Heart right ventricle (tissue), 16 donors: ENCODE measurements at places on chromosomes 1 and 21. TPM values are rescaled to one million over a fixed set of nuclear protein-coding genes. Genes with fewer than 3 reads are reported as not detected.

The OPRD1 gene
- not detected for total RNA-seq

The PTGER3 gene
- 0.34 TPM for total RNA-seq

The GCSAML gene
- total RNA-seq = not detected

The LIN28A gene
- not detected for total RNA-seq

The PANK4 gene
- total RNA-seq = 33.0 TPM

The ISG15 gene
- total RNA-seq = 10.9 TPM

The ILDR2 gene
- 8.5 TPM for total RNA-seq

The BARHL2 gene
- not detected for total RNA-seq

The MATN1 gene
- not detected for total RNA-seq

The ACTL8 gene
- not detected for total RNA-seq

The LCE1A gene
- total RNA-seq = not detected

The OR2T11 gene
- total RNA-seq = not detected

The PLA2G2C gene
- not detected for total RNA-seq

The ZBTB7B gene
- 26.7 TPM for total RNA-seq

DNA sequence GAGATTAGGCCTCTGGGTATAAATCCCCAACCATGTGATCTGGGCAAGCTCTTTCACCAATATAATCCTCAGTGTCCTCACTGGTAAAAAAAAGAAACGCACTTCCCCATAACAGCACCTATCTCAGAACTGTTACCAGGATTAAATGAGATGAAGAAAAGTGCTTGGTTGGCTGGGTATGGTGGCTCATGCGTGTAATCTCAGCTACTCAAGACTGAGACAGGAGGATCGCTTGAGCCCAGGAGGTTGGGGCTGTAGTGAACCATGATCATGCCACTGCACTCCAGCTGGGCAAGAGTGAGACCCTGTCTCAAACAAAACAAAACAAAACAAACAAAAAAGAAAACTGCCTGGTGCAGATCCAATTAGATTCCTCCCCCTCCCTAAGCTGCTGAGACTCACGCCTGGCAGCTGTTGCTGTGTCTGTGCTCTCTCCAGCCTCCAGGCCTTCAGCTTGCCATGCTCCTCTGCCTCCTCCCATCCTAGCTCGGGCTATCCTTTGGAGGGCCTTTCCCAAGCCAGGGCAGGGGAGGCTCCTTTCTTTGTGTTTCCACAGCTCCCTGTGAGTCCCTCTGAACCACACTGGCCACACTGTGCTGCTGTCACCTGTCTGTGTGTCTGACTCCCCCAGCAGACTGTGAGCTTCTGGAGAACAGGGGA is 19.0 kb downstream of the CYB5RL start:
- no peak for DNase-seq

- no peak for DNase-seq
These were observed 30.1 kb upstream of the PARP1 start for GRCh38 chr1:226438007-226438406.

GRCh38 chr1:6861075-6861724 is 75.9 kb downstream of the CAMTA1 start:
- DNase-seq = no peak

- no peak for DNase-seq
These were observed 15.9 kb downstream of the LRRC8B start for GRCh38 chr1:89540406-89540970.

- no peak for DNase-seq
These were observed 123.3 kb upstream of the DPYD start for GRCh38 chr1:98044071-98044697.

- no peak for DNase-seq
These were observed 32.1 kb downstream of the FAM151A start for GRCh38 chr1:54591127-54591756.

DNA sequence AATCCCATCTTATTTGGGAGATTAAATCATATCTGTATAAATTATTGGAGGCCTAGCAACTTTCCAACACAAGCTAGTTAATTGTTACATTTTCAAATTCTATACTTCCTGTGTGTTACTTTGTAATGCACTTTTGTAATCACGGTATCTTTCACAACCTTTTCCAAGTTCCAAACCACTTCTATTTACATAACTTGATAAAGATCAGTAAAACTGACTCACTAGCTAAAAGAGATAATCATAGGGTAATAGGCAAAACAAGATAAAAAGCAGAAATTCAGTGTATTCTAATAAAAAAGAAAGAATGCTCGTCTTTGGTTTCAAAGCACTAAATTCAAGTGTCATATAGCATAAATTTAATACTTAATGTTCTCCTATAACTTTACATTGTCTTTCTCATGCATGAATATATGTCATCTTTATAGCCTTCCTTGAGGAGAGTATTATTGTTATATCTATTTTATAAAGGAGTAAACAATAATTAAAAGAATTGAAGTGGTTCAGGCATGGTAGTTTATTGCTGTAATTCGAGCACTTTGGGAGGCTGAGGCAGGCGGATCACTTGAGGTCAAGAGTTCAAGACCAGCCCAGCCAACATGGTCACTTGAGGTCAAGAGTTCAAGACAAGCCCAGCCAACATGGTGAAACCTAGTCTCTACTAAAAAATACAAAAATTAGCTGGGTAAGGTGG is 66.4 kb downstream of the RGS13 start:
- DNase-seq = no peak

GRCh38 chr1:64745181-64745985 is 508 bp downstream of the RAVER2 start:
- no peak for DNase-seq

- DNase-seq = no peak
These were observed 52.7 kb downstream of the PKN2 start for GRCh38 chr1:88736633-88737248.

DNA sequence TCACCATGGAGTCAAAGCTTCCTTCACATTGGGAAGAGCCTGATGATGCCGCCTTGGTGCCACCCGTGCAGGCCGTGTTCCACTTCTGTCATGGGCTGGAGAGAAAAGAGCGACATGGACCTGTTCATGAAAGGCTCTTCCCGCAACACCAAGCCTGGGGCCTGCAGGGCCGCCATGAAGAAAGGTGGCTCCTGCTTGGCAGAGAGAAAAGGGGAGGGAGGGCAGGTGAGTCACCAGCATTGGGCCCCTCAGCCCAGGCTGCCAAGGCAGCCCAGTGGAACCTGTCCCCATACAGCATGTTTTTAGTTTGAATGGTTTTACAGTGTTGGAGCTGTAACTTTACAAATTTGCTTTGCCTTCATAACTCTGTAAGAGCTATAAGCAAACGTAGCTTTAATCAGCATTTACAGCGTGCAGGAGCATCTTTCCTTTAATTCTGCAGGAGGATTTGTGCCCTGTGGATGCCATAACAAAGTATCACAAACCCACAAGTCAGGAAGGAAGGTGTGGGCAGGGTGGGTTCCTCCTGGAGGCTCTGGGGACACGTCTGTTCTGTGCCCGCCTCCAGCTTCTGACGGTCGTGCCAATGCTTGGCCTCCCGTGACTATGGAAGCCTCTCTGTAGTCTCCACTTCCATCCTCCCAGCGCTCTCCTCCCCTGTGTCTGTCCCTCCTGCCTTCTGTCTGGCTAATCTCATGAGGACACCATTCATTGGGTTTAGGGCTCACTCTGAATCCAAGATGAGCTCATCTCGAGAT is 49.1 kb downstream of the RIPK4 start:
- no peak for DNase-seq

DNA sequence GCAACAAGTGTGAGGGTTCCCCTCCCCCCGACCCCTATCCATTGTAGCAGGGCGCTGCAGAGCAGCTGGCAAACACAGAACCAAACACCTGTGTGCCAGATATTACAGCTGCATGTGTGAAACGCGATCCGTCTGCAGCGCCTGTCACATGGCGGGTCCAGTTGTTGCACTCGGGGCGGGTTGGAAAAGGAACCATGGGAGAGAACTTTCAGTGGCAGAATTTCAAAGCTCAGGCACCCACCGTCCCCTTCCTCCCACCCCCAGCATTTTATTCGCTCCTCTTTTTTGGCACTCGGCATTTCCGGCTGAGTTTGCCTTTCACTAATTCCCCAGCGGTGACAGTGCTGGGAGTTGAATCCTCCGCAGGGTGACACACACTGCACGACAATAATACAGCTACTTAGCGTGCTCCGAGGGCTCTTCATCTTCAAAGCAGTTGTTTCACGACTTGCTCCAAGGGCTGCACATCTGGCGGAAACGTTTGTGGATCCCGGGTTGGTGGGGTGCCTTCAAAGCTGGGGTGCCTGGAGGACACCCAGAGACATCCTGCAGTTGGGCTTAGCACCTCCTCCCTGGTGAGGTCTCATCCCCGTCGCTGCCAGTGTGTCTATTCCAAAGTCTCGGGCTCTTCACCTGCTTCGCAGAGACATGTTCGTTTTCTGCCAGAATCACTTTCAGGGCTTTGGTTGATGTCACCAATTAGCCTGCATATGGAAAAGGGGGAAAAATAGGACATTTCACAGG is 180.7 kb downstream of the ZBTB18 start:
- no peak for DNase-seq

DNA sequence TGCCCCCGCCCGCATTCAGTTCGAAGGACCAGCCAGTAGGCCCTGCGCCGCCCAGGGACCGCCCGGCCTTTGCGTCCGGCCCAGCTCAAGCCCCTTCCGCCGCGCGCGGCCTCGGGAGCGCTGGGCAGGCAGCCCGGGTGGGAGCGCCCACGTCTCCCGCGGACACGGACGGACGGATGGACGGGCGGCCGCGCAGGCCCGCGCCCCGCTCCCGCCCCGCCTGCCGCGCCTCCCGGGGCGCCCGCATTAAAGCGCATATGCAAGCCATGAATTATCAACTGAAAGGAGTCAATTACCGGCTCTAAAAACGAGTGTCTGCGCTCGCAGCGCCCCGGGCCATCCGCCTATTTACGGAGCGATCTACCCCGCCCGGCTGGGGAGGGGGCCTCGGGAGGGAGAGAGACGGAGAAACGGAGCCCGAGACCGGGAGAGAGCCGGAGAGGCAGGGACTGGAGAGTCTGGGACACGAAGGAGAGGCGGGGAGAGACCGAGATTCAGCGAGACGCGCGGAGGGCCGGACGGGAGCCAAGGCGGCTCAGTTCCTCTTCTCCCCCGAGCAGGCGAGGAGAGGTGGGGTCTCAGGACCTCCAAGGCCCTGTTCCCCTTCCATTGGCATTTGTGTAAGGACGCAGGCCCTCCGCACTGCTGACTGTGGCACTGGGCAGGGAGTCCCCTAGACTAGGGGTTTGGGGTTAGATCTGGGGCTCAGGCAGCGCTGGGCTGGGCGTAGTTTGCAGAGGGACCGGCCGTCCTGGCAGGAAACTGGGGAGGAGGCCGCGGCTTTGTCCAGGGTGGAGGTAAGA is 41.3 kb upstream of the DMBX1 start:
- DNase-seq = peak; percentile 27

DNA sequence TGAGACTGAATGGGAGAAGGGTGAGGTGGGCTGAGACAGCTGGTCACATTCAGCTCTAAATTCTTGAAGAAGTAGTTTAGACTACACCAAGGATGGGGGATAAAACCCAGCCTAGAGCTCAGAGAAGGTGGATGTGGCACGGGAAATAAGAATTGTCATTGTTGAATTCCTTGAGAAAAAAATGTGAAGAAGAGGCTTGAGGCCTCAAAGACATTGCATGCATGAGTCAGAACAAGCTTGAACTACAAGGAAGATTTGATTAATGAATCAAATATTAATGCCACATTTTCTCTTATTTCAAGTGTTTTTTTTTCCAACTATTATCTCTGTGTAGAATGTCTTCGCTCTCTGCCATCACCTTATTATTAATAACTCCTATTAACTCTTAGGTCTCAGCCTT is 58.9 kb downstream of the MAP3K7CL start:
- DNase-seq = no peak

- DNase-seq = no peak
These were observed 15.4 kb downstream of the KCNH1 start for GRCh38 chr1:211118407-211119102.

GRCh38 chr1:41442697-41443251 is 41.7 kb downstream of the EDN2 start:
- no peak for DNase-seq

DNA sequence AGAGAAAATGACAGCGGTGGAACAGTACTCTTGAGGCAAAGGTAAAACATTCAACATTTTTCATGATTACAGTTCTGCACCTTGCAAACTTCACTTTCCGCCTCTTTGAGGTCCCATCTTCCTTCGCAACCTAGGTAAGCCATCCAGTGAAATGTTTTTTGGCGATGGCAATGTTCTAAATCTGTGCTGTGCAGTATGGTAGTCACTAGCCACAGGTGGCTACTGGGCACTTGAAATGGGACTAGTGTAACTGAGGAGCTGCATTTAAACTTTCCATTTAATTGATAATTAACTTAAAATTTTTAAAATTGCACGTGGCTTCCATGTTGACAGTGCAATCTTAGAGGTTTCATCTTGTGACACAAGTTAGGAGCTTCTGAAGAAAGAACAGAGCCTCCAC is 13.0 kb downstream of the EXOC8 start:
- no peak for DNase-seq

DNA sequence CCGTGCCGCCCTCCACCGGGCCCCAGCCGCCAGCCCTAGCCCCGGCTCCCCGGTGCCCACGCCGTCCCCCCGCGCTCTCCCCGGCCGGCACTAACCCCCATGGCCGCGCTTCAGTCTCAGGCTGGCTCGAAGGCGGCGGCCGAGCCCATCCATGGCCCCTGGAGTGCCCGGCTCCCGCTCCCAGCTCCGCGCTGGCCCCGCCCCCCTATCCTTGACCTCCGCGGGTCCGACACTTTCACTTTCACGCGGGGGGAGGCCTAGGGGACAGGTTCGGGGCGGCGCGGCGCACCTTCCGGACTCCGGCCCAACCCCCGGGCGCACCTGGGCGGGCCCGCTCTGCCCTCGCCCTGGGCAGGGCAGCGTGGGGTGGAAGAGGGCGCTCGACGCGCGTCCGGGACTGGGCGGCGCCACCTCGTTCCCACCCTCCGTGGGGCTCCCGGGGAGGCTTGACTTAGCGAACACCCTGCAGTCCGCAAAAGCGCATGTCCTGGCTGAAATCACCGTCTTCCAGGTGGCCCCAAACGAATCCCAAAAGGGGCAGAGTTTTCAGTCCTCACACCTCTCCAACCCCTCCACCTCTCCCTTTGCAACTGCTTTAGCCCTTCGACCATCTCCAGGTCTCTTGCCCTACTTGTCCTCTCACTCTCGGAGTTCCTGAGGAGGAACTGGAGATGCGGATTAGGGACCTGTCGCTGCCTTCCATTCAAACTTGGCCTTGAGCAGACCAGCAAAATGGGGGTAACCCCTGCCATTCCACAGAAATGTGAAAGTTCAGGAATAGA is 3.9 kb upstream of the DENND2D start:
- DNase-seq = no peak

DNA sequence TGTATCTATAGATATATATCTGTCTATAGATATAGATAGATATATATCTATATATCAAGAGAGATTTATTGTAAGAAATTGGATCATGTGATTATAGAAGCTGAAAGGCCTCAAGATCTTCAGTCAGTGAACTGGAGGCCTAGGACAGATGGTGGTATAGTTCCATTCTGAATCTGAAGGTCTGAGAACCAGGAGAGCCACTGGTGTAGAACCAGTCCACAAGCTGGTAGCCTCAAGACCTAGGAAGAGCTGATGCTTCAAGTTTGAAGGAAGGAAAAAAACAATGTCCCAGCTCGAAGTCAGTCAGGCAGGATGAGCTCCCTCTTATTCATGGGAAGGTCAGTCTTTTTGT is 213.2 kb upstream of the JUN start:
- no peak for DNase-seq

- DNase-seq = no peak
These were observed 166.9 kb downstream of the TOMM20 start for GRCh38 chr1:234961456-234962339.
